ENCODE measurements at places on chromosomes 6 and 20.
A peak's percentile ranks its signal among the peaks of the same experiment; 100 is the strongest.

GRCh38 chr20:59743767-59744485 lies 139.6 kb downstream of the PHACTR3 start:
- DNase-seq = peak; percentile 15

GRCh38 chr20:24051160-24051559 lies 62.6 kb upstream of the GGTLC1 start:
- DNase-seq = no peak

DNA sequence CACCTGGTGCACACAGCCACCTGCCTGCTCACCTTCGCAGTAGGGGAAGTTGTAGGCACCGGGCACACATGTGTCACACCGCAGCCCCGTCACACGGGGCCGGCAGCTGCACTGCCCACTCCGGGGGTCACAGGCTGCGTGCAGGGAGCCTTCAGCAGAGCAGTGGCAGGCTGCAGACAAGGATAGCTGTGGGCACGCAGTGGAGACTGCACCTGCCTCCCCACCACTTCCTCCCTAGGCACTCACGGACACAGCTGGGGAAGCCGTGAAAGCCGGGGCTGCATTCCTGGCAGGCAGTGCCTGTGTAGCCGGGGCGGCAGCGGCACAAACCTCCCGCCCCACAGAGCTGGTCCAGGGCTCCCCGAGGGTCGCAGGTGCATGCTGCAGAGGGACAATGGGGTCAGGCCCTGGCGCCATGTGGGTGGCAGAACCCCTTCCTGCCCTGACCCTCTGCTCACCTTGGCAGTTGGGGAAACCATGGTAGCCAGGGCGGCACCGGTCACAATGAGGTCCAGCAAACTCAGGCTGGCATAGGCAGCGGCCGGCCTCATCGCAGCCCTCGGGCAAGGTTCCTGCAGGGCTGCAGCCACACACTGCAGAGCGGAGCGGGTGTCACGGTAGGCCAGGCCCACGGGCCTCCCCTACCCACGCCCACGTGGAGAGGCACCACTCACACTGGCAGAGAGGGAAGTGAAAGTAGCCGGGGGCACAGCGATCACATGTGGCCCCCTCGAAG lies 29.4 kb downstream of the LAMA5 start:
- DNase-seq = no peak

GRCh38 chr20:7893014-7893730 lies 47.1 kb downstream of the HAO1 start:
- no peak for DNase-seq

- peak; percentile 67 for DNase-seq
These were observed 23.9 kb downstream of the EDN1 start for GRCh38 chr6:12313992-12314589.

All from fibroblast of skin of right biceps (primary cell).